GOT3 (cell line): ENCODE measurements at places on chromosomes 11 and 22.

- DNase-seq: no peak
Measured at GRCh38 chr11:1447845-1448825, 38.4 kb downstream of the MOB2 start.

DNA sequence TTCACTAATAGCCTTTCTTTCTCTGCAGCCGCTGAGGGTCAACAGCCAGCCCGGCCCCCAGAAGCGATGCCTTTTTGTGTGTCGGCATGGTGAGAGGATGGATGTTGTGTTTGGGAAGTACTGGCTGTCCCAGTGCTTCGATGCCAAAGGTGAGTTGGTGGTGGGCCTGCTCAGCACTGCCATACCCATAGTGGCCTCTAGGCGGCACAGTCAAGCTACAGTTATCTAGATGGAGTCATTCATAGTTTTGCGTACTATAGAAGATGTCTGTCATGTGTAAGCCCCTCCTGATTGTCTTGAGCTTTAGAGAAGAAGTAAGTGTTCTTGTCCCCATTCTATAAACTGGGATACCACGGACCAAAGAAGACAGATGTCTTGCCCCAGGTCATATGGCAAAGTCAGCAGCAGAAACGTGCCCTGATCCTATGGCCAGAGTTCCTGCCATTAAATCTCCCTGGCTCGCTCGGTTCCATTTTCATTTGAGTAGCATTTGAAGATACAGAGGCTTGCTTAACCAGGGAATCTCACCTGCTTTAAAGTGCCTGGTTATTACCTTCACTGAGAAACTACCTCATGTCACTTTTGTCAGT is 42.1 kb upstream of the CRTAM start:
- no peak for DNase-seq

- no peak for DNase-seq
Measured at GRCh38 chr11:119608781-119609180, 120.2 kb downstream of the NECTIN1 start.

GRCh38 chr11:77063407-77063806 is 3.4 kb upstream of the CAPN5 start:
- DNase-seq: no peak

DNA sequence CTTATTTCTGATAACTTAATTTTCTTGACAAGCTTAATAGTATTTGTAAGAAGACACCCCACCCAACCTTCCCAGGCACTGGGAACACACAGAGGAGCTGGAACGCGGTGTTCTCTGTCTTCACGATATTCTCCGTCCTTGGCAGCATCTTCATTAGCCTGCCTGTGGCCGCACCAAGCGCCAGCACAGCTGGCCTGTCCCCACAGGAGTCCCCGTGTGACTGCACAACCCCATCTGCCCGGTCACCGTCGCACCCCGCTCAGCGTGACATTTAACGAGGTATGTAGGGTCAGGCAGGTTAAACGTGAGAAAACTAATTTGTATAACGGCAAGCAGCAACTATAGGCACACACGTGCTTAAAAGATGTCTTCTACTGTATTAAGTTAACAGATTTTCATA is 293.3 kb downstream of the BRD1 start:
- DNase-seq: no peak
